Activated CD8-positive, alpha-beta memory T cell treated with anti-CD3 and anti-CD28 coated beads for 48 hours (primary cell): ENCODE measurements at places on chromosomes 1 and 21.

DNA sequence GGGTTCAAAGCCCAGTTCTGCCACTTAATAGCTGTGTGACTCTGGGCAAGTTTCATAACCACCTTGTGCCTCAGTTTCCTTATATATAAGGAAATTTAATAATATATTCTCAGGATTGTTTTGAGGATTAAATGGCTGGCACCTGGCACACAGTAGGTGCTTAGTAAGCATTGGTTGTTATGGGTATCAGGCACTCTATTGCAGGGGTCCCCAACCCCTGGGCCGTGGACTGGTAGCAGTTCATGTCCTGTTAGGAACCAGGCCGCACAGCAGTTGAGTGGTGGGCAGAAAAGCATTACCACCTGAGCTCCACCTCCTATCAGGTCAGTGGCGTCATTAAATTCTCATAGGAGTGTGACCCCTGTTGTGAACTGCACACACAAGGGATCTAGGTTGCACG is 18.5 kb downstream of the PARS2 start:
- no peak for DNase-seq

GRCh38 chr1:214419650-214420049 is 131.8 kb downstream of the PTPN14 start:
- no peak for DNase-seq

- no peak for DNase-seq
These were observed 96.8 kb downstream of the GLIS1 start for GRCh38 chr1:53642215-53642555.

GRCh38 chr1:244052016-244052727 is 1.1 kb downstream of the ZBTB18 start:
- DNase-seq = no peak

DNA sequence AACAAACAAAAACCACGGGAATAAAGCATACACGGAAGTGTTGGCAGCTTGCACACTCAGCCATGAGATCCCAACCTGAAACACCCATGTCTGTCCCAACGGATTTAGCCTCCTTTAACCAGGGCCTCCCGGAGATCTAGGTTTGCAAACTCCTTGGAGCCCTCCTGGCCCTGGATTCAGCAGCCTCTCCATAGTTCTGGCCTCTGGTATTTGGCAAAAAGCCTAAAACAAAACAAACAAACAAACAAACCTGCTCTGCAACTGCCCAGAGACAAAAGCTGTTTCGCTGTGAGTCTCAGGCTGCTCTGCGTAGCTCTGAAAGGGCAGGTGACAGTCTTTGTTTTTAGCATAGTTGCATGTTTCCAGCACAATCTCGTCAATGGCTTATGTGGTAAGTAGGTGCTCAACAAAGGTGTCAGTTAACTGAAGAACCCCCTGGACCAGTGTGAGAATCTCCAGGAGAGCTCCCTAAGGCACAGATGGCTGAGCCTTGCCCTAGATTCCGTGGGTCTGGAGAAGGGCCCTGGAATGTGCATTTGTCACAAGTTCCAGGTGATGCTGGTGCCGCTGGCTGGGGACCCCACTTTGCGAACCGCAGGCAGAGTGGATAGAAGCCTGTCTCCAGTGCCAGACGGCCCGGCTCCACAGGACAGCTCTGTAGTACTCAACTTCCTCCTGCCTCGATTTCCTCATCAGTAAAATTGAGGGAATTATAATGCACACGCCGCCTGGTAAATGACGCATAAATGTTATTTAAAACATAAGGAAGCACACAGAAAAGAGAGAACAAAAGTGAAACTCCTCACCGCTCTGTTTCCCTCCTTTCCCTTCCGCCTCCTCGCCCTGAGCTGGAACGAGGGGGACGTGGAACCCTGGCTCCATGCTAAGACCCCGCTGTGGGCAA is 86.2 kb downstream of the RIPK4 start:
- no peak for DNase-seq

- no peak for DNase-seq
These were observed 134.0 kb upstream of the LYPLAL1 start for GRCh38 chr1:219039682-219040154.
